ENCODE measurements at places on chromosomes 7 and 10.

GRCh38 chr10:109914966-109915365, 8.3 kb downstream of the XPNPEP1 start:
- DNase-seq = peak; percentile 53

GRCh38 chr7:67696878-67697277, 700.2 kb downstream of the TYW1 start:
- DNase-seq = no peak

GRCh38 chr7:141558544-141559183, 7.5 kb downstream of the AGK start:
- DNase-seq = no peak

DNA sequence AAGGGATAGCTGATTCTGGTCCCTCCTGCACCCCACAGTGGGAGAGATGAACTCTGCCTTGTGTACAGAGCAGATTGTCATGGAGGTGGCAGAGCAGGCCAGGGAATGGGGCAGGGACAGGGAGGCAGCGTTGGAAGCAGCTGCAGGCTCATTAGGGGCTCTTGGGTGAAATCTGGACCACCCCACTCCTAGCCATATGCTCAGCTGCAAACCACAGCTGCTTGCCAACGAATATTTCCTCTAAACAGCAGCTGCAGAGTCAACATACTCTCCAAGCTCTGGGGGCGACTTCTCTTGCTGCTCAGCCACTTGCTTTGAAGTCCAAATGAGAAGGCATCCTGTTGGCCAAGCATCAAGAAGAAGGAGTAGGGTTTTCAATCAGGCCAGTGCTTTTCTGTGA, 302.3 kb upstream of the AUTS2 start:
- no peak for DNase-seq
